ENCODE measurements at places on chromosomes 11 and 22. TPM values are rescaled to one million over a fixed set of nuclear protein-coding genes. Genes with fewer than 3 reads are reported as not detected.

DNA sequence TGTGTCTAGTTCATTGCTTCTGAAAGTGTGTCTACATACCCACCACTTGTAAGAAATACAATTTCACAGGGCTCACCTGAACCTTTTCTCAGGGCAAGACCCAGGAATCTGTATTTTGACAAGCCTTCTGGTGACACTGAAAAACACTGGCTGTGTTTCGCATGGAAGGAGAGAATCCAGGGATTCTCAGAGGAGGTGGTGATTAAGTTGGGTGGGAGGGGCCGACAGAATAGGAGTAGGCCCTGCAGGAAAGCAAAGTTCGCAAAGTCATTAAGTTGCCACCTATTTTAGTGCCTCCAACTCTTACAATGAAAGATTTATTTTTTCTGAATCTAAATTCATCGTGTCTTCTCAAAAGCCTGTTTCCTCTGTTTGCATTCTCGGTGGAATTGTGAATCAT is 186.8 kb downstream of the FAT3 start:
- no peak for DNase-seq

GRCh38 chr11:95585069-95585751 is 204.4 kb downstream of the FAM76B start:
- DNase-seq = peak; percentile 8

DNA sequence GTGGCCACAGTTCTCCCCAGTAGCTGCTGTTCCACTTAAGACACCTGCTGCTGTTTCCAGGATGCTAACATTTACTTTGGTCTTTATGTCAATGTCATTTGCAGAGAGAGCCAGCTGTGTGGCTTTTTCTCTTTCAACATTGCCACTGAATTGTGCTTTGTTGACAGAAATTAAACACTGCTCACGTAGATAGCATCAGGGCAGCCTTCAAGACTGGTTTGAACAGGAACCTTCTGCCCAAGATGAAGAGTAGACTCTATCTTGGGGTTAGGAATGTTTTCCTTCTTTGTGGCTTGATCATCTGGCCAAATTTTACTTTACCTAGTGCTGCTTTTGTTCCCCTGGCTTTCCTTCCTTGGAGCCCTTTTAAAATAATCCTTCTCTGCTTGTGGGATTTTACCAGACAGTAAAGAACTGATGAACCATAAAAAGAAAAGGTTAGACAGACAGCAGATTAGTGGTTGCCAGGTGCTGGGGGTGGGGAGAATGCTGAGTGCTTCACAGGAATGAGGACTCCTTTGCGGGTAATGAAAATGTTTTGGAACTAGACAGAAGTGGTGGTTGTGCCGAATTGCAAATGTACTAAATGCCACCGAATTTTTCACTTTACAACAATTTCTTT is 22.7 kb upstream of the XBP1 start:
- no peak for DNase-seq

DNA sequence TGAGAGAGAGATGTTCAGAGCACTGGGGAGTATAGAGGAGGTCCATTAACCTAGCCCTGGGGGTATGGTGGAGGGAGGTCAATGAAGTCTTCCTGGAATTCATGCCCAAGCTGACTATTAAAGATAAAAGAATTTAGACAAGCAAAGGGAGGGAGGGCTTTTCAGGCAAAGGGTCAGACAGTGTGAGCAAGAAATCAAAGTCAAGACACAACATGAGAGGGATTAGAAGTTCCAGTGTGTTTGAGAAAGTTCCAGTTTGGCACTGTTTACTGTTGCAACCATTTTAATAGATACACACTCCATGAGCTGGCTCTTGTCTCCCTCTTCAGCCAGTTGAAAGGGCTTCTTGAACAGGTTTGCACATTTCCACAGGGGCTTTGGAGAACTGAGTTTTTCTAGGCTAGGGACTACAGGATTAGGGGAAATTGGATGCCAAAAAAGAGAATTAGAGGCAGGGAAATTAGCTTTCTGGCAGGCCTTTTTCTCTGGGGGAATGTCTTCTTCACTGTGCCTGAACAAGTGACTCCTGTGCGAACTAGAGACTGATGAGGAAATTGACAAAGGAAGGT is 14.7 kb upstream of the NNMT start:
- peak; percentile 35 for DNase-seq

GRCh38 chr11:64814712-64815187 is 4.4 kb upstream of the MEN1 start:
- DNase-seq = peak; percentile 31

DNA sequence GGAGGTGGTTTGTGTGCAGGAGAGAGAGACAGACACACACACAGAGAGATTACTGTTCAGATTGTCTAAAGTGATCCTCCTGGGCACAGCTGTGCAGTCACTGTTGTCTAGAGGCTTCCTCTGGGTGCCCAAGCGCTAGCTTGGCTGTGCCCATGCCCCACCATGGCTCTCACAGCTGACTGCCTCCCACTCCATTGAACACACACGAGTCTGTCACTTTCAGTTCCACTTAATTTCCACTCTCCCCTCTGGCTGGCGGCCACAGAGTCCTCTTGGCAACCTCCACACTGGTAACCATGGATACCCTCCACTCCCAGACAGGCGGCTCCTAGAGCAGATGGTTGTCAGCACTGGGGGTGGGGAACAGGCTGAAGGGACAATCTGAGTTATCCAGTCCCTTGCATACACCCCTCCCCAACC is 29.1 kb downstream of the MAP6 start:
- DNase-seq = peak; percentile 71

- no peak for DNase-seq
These were observed 176.4 kb upstream of the PLET1 start for GRCh38 chr11:112437096-112437495.

- DNase-seq = no peak
These were observed 6.9 kb downstream of the SCGB1C1 start for GRCh38 chr11:199782-200181.

GRCh38 chr11:2694495-2694894 is 5.3 kb downstream of the KCNQ1OT1 start:
- DNase-seq = no peak

DNA sequence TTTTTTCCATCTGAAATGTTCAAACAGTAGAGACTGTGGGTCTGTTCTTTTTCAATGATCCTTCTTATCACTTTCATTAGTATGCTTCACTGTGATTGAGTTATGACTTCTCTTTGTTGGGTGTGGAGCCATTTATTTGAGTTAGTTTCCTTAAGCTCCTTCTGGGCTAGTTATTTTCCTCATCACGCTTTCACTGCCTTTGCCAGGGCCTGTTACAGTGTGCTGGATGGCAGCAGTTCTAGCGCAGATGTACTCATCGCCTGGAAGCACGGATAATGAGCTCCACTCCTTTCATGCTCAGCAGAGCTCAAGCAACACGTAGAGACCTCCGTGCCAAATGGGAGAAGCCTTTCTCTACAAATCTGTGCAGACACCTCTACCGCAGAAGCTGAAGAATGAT is 7.0 kb upstream of the ARHGAP42 start:
- no peak for DNase-seq

The MPPED2 gene
- total RNA-seq = 0.49 TPM

The OVOL1 gene
- total RNA-seq = not detected

The SCGB1C1 gene
- total RNA-seq = not detected

The ZNF215 gene
- 1.0 TPM for total RNA-seq

The TREH gene
- total RNA-seq = not detected

Data from M059J (cell line).